Mammary epithelial cell (primary cell): ENCODE measurements at places on chromosomes 16 and 17.
A peak's percentile ranks its signal among the peaks of the same experiment; 100 is the strongest.

- DNase-seq = peak; percentile 40
Observed at GRCh38 chr17:74089869-74090464, 113.5 kb upstream of the RPL38 start.

- peak; percentile 48 for DNase-seq
Observed at GRCh38 chr16:683396-684070, 601 bp downstream of the JMJD8 start.

DNA sequence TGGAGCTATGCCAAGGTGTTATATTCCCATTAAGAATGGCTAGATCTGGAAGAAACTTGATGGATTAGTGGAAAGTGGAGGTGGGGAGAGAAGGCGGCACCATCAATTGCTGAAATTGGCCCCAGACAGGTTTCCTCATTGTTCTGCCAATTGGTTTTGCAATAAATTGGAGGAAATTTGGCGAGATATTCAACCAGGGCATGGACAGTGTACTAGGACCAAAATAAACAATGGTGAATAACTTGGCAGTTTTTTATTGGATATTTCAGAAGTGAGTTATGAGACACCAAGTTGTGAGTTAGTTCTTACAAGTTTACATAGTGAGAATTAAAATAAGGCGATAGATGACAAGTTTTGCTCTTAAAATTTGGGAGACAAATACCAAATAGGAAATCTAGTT lies 41.1 kb upstream of the SOX9 start:
- no peak for DNase-seq

- no peak for DNase-seq
Observed at GRCh38 chr16:2675021-2675420, 7.3 kb upstream of the KCTD5 start.

- peak; percentile 8 for DNase-seq
Observed at GRCh38 chr17:67322042-67322787, 44.2 kb downstream of the PSMD12 start.

- DNase-seq = no peak
Observed at GRCh38 chr16:88939245-88939971, 37.6 kb downstream of the CBFA2T3 start.

DNA sequence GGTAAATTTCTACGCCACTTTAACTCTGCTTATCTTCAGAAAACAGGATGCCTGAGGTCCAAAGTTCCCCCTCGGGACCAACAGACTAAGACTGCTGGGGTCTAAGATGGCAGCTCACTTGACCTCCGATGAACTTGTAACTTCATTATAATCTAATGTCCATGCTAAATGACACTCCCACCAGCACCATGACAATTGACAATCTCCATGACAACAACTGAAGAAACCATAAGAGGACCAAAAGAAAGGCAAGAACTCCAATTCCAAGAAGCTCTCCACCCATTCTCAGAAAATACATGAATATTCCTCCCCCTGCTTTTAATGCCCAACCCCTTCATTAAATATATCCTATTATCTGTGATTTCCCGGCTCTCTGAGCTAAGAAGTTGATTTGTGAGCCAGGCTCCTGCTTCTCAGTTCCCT lies 7.5 kb downstream of the CCL4 start:
- no peak for DNase-seq

DNA sequence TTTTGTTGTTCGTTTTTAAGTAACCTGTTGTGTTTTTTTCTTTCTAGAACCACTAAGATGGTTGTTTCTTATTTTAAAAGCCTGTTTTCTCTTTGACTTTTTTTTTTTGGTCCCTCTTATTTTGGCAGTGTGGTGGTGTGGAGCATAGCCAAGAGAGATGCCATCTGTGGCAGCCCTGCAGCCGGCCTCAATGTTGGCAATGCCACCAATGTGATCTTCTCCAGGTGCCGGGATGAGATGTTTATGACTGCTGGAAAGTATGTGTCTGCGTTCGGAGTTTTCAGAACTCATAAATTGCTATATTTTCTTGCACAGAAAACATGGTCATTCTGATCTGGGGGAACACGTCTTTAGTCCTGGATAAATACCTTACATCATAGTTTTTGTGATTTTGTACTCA lies 17.6 kb downstream of the CFAP52 start:
- DNase-seq = no peak

GRCh38 chr17:20267459-20267842 lies 199.9 kb downstream of the LGALS9B start:
- DNase-seq = no peak

- peak; percentile 76 for DNase-seq
Observed at GRCh38 chr16:57865746-57866528, 63.6 kb upstream of the KIFC3 start.

GRCh38 chr17:51353296-51353695 lies 93.0 kb downstream of the UTP18 start:
- DNase-seq = peak; percentile 44

- DNase-seq = peak; percentile 24
Observed at GRCh38 chr17:17575360-17576251, 15.9 kb downstream of the PEMT start.

GRCh38 chr16:53509906-53510703 lies 7.1 kb upstream of the AKTIP start:
- DNase-seq = peak; percentile 39

DNA sequence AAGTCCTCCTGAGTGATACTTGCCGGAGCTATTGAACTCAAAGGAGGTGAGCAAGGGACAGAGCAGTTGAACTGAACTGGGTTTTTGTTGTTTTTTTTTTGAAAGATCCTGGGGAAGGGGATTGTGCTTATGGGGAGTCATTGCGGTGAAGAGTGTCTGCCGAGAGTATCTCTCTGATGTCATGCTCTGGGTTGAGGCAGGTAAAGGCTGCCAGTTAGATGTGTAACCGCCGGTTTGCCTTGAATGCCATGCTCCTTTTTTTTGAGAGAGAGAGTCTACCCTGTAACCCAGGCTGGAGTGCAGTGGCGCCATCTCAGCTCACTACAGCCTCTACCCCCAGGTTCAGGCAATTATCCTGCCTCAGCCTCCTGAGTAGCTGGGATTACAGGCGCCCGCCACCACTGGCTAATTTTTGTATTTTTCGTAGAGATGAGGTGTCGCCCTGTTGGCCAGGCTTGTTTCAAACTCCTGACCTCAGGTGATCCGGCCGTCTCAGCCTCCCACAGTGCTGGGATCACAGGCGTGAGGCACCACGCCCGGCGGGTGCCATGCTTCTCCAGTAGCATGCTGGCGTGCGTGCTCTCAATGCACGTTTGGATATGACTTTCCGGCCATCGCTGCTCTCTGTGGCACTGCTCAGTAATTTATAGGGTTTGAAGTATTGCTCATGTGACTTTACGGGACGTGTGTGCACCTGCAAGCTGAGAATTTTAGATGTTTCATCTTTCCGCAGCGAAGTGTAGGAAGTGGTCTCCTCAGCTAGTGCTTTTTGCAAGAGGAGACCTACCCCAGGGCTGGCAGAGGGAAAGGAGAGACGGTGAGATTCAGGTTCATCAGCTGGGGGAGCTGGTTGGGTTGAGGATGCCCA lies 8.5 kb downstream of the ZC3H18 start:
- no peak for DNase-seq

DNA sequence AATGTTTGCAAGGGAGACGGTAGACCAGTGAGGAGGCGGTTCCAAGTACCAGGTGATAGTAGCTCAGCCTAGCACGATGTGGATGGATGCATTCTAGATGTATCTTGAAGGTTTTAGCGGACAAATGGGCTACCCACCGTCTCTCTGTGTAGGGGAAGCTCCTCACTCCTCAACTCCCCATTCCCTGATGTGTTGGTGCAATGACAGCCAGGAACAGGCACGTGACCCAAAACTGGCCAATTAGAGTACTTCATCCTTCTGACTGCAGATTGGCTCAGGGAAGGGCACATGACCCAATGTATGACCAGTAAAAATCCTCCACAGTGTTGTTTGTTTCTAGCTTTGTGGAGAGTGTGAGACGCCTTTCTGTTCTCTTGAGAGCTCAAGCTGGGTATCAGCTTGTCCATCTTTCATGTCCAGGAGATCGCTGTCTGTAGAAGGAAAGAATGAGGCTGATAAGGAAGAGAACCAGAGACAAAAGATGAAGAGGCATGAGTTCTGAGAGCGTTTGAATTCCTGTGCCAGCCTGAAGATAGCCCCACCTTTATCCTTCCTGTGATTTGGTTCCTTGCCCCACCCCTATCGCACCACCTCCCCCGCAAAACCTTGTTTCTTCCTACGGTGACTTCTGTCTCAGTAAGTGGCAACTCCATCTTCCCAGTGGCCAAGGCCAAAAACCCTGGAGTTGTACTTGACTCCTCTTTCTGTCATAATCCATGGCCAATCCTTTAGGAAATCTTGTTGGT lies 2.3 kb upstream of the BORCS6 start:
- peak; percentile 89 for DNase-seq

DNA sequence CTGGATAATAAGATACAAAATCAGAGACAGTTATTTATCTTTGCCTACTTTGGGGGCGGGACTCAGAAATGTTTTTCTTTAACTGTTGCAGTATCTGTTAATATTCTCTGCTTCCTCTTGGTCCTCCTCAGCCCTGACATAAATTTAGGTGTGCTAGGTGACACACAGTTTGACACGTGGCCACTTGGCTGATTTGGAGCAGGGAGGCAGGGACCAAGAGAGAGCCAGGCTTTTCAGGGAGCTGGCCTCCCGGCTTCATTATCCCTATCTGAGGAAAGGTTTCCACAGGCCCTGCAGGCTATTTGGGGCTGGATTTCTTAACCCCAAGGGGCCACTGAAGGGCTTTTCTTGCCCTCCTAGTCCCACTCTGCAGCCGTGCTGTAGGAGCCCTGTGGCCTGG lies 20.1 kb upstream of the NAT9 start:
- DNase-seq = no peak
